ENCODE measurements at places on chromosomes 3 and 15.

DNA sequence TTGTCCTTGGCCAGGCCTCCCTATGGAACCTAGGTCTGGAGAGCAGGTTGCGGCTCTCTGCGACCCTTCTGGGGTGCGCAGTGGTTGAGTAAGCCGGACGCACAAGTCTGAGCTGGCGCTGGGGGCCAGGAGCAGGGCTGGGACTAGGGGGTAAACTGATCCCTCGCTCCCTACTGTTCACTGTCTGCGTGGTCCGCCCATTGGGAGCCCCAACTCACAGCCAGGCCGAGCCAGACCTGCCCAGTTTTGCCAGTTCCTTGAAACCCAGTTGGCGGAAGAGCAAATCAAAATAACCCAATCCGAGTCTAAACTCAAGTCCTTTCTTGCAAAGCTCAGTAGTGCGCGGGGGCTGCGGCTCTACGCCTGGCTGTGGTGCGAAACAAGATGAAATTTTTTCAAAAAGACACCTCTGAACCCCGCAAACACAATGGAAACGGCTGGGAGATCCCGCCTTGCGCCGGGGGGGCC, 17.5 kb downstream of the RGMA start:
- DNase-seq: no peak

GRCh38 chr3:194872669-194872977, 186.9 kb downstream of the FAM43A start:
- no peak for DNase-seq

DNA sequence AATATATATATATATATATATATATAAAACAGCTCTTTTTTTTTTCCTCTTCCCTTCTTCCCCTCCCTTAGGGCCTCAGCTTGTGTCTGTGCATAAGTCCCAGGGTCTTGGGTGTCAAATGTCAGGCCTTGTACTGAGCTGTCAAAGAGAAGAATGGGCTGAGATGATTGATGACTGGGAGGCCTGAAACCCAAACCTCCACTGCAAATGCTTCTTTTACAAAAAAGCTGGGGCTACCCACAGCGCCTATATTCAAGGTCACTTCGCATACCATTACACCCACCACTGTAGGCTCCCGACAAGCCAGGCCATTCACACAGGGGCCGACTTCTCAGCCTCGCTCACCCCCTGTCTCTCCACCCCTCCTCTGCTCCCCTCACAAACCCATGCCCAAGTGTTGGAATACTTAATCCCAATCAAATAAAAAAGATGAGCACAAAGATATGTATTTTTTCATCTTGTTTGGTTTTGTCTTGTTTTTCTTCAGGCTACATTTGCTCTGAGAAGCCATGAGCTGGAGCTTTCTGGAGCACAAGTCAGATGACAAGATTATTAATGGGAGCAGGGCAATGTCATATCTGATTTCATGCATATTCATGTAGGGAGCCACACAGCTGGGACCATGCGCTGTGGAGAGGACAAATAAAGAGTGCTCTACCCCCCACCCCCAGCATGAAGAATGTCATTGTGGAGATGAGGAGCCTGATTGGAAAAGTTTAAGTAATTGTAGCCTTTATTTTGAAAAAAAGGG, 614.4 kb upstream of the NR2F2 start:
- no peak for DNase-seq

GRCh38 chr15:100330629-100331215, 11.1 kb downstream of the ADAMTS17 start:
- DNase-seq: no peak

- DNase-seq: no peak
These were observed 37.6 kb downstream of the MTMR10 start for GRCh38 chr15:30953731-30954378.

- DNase-seq: no peak
These were observed 81.4 kb downstream of the GPR156 start for GRCh38 chr3:120203621-120204020.

DNA sequence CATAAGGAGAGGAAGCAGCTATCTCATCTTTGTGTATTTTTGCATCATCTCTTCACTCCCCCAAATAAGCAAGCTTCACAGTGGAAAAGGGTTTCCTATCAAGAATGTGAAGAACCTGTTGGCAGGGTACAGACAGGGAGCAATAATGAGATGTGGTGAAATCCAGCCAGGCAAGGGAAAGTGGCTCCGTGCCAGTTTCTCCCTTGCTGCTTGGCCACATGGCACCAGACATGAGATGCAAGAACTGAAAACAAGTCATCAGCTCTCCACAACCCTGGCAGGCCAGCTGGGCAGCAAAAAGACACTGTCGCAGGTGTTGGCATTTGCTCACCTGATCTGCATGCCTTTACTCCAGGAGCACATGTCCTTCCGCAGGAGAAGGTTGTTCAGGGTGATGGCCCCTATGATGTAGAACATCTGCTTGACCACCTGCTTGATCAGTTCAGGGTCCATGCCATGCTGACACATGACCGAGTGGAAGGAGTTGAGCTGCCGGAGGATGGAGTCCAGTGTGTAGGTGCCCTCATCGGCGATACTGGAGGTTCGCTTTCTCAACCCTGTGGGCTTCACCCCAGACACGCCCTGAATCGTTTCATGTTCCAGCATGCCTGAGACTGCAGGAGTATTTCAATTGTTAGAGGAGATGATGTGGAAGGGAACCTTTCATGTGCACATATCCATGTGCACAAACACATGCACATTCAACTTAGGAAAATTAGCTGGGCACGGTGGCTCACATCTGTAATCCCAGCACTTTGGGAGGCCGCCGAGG, 23.3 kb upstream of the MYO5C start:
- no peak for DNase-seq

- DNase-seq: no peak
These were observed 376.9 kb upstream of the ARPP21 start for GRCh38 chr3:35262406-35262805.

- no peak for DNase-seq
These were observed 37.0 kb downstream of the ETFA start for GRCh38 chr15:76274226-76274625.

DNA sequence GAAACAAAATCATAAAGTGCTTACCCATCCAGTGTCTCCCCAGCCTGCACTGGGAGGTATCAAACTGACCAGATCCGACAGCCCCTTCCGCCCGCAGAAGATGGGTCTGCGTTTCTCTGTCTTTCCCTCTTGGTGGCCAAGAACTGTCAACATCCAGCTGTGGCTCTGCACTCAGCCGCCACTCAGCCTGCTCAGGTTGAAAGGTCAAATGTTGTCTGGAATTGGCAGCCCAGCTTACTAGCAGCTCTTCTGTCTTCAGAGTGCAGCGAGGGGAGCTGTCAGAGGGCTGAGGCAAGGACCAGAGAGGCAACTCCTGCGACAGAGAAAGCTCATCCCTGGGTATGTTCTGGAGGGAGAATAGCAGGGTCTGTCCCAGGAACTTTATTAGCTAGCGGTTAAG, 45.4 kb downstream of the GOLGA6L2 start:
- no peak for DNase-seq

- no peak for DNase-seq
These were observed 10.6 kb downstream of the CMC1 start for GRCh38 chr3:28252001-28252431.

DNA sequence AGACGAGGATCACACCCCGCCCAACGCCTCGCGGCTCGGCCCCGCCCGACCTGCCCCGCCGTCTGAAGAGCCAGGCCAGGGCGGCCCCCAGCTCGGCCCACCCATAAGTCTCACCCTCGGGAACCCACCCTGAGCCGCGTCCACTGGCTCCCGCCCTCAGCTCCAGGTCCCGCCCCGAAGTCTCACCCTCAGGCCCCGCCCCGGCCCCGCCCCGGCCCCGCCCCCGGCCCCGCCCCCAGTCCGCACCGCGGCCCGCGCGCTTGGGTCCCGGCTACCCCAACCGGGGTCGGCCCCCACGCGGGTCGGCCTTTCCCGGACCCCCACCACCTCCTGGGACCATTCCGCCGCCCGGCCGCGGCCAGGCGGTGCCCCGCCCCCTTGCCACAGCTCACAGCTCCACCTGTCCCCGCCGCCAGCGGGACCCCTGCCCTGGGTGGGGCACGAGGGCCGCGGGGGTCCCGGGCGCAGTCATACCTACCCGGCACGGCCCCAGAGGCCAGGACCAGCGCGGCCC, 489 bp downstream of the CSPG5 start:
- DNase-seq: peak; percentile 21

DNA sequence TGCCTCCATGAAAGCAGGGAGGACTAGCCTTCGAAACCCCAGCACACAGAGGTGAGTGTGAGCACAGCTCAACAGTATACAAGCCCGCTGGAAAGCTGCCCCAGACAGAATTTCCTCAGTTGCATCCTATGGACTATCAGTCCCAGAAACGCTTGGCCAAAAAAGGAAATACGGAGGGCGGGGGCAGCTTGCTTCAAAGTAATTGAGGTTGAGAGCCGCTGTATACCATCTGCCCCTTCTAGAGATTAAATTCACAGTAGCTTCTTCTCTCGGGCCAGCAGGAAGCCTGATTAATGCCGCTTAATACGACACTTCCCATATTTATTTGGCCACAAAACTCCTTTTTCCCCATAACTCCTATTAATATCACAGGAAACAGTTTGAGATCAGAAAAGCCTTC, 88.7 kb downstream of the LIPC start:
- no peak for DNase-seq

DNA sequence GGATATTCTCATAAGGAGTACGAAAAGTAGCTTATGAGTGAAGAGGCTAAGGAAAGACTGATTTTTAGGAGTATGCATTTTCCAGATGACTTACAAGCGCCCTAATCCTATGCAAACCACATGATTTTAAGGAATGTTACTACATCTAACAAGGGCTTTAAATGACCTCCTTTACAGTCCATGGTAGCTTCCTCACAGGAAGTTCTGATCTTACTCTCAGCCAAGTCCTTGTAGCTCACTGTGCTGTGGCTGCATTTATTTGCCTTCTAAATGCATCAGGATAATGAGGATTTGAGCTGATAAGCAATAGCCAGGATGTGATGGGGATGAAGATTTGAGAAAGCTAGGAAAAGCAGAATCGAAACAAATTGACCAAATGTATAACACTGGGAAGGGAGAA, 896.0 kb downstream of the MCTP2 start:
- no peak for DNase-seq

DNA sequence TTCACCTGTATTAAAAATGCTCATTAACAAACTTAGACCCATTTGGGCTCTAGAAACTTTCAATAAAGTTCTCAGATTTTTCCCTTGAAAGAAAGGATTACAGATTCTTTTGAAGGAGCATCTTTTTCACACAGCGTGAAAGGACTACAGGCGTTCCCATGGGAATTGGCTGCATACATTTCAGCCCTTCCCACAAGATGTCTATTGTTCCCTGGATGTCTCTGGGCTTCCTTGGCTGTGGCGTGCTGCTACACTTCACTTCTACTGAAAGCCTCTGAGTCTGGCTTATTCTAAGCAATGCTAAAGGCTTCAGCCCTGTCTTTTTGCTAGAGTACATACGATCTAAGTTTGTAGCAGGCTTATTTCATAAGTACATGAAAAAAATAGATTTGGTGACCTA, 1.4 kb downstream of the VEPH1 start:
- DNase-seq: no peak

DNA sequence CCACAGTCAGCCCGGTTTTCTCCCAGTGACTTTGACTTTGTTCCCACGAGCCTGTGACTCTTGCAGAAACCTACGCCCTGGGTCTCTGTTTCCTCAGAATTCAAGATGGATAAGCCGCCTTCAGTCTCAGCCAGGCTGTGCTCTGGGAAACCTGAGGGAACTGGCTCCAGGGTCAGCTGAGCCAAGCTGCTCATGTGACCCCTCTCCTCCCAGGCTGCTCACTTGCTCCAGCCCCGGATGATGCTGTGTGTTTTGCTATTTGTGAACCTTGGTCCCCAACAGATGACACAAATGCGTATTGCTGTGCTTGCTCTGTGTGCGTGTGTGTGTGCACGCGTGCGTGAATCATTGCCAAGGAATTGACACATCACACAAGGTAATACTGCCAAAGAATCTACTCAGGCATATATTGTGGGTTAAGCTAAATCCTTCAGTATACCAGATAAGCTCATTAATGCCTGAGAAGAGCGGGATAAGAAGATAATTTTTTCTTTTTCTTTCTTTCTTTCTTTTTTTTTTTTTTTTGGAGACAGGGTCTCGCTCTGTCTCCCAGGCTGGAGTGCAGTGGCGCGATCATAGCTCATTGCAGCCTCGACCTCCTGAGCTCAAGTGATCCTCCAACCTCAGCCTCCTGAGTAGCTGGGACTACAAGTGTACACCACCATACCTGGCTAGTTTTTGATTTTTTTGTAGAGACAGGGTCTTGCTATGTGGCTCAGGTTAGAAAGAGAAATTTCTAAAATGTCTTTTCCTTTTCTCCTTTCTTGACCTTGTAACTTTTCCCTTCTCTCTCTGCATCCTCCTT, 29.2 kb upstream of the UMPS start:
- DNase-seq: no peak

GRCh38 chr3:181006541-181006940, 17.0 kb upstream of the DNAJC19 start:
- DNase-seq: no peak

DNA sequence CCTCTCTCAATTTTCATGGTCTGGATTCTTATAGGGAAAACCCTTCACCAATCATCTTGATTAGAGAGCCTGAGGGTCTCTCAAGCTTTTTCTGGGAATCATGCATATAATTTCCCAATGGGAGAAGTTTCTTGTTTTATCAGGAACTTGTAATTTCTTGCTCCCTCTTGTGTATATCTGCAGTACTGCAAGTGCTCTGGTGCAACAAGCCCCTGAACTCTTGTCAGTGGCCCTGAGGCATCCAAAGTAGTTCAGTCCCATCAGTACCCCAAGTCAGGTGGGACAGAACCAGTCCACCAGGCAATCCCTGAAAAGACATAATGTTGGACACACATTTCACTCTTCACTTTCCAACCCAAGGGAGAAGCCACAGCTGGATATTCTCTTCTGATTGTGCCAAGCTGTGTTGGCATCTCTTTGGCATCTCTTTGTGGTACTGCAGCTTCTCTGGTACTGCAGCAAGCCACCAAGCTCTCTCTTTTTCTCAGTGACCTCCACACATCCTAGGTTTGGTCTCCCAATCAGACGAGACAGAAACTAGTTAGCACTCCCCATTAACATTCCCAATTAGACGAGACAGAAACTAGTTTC, 214.5 kb downstream of the ZIC4 start:
- DNase-seq: no peak

DNA sequence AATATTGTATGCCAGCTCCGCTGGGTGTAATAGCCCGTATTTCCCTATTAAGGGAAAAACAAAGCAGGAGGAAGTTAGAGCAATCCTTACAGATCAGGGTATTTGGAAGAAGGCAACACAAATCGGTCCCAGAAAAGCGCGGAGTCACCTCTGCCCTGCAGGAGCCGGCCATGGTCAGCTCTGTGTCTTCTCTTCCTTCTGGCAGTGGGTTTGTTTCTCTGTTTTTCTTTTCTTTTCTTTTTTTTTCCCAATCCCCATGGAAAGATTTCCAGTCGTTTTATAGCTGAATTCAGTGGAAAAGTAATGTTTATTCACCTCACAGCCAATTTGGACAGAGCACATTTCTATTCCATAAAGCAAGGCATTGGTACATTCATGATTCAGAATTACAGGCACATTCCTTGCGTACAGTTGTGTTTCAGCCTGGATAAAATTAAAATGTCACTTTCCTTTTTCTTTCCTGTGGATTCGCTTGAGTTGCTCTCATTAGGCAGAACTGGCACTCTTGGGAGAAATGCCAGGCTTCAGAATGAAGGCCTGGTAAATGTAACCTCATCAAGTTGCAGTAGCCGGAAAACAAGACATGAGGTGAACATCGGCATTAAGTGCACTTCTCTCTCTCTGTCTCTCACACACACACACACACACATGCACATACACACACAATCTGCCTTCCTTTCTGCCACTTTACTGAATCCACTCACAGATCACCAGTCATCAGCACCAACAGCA, 204.5 kb upstream of the UBE2E1 start:
- no peak for DNase-seq

- no peak for DNase-seq
These were observed 173.5 kb downstream of the VGLL4 start for GRCh38 chr3:11470031-11470853.
